CD4-positive, alpha-beta T cell treated with Interferon gamma for 1 hour (primary cell): ENCODE measurements at places on chromosomes 1 and 21.

GRCh38 chr1:35046730-35047129, 15.0 kb upstream of the ZMYM6 start:
- DNase-seq = no peak

DNA sequence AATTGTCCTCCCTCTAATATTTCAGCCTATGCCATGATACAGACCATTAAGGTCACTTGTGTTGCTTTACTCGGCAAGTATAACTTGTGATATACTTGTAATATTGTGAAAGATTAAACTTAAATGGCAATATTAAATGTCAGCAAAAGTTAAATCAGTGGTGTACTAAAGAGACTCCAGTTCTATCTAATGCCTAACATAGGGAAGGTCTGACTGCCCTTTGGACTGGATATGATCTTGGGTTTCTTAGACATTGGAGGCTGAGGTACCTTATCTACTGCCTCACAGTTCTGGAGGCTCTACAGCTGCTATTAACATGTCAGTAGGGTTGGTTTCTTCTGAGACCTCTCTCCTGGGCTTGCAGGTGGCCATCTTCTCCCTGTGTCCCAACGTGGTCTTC, 89.9 kb downstream of the MT1HL1 start:
- no peak for DNase-seq

DNA sequence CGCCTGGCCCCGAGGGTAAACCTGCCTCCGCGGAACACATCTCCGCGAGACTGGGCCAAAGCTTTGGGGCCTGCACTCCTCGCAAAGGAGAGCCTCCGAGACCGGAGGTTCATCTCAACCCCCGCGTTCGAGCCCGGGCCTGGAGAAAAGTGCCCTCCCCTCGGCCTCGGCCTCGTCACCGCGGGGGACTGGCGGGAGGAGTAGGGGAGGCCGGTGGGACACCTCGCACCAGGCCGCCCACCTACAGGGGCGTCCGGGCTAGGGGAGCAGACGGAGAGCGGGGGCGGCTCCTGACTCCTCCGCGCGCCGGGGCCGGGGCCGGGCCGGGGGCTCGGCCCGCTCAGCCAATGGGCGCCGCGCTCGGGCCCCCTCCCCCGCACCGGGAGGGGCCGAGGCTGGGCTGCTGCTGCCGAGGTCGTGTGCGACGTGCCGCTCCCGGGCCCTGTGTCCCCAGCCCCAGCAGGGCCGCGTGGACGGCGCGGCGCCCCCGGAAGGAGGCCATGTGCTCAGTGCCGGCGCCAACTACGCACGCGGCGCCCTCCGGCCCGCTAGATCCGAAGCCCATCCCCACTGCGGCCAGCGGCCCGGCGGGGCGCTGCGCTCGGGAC, 684 bp downstream of the SLC2A1 start:
- DNase-seq = peak; percentile 55

- peak; percentile 80 for DNase-seq
These were observed at the start of gene ADAM15 for GRCh38 chr1:155050560-155051341. ADAM15 (plus strand) TSS chr1:155051316; CDS start chr1:155051387, 71 bp downstream.

DNA sequence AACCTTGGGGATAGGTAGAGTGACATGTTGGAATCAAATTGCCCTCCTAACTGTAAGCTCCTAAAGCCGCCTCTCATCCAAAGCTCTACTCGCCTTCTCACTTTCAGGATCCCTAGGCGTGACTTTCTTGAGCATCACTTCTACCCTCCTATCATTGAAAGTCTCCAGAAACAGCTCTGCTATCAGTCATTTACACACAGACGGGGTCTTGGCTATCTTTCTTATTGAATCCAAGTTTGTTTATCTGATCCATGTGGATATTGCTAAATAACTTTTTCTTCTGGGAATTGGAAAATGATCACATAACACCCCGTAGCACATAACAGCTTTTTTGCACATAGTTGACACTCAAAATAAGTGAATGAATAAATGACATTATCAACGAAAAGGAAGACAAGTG, 216.4 kb upstream of the KIAA0040 start:
- DNase-seq = no peak

DNA sequence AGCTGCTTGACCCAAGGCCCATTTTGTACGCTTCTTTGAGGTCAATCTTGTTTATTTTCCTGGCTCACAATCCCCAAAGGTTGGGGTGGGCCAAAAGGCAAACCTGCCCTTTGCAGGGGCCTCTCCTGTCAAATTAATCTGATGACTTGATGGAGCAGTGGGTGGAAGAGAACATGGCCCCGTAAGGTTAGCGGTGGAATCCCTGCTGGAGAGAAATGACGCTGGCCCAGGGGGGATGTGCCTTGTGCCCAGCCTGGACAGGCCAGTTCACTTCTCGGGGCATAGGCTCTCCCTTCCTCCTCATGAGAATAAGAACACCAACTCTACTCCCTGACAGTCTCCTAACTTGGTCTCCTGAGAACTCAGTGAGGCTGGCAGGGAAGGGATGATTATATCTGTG, 40.5 kb downstream of the C1orf198 start:
- no peak for DNase-seq

DNA sequence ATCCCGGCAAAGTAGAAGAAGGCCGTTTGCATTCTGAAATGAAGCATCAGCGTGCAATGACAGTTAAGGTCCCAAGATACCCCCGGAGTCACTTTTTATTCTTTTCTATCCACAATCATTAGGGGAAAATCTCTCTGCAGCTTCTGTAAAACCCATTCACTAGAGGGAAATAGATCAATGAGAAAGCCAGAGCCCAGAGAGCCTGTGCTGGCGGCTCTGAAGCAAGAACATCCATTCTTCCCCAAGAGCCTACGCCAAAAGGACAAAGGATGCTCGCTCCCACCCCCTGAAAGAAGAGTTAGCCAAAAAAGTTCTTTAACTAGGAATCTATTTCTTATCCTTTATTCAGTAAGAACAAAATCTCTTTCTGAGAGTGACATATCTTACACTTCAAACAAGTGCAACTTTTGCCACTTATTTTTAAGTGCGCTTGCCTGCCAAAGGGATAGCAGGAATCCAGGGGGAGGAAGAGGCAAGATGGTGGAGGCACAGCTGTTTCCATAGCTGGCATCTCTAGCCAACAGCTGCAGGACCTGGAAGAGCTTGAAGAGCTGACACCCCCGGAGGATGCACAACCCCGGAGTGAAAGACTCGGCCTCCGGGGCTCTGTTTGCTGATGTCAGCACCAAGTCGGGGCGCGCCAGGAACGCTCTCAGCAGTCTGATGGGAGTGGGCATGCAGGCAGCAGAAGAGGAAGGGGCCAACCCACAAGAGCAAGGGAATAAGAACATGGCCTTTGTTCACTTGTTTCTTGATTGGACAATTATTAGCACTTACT, 68.7 kb downstream of the KCNN3 start:
- no peak for DNase-seq

DNA sequence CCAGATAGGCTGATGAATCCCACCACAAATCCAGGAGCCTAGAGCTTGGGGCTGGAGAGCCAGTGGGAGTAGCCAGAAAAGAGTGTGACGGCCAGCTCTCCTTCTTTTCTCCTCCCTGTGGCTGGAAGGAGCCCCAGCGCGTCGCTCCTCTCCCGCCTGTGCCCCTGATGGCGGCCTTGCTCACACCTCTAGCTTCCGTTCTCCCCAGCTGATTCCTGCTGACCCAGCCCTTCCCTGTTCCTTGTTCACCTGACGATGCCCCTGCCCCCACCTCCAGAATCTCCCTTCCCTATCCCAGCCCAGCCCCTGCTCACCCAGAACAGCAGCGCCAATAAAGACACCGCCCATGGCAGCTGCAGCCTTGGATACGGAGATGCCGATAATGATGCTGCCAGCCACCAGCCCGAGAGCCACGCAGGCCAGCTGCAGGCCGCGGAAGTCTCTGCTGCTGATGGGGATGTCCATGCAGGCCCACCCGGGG, 656 bp downstream of the KNCN start:
- no peak for DNase-seq

- DNase-seq = no peak
These were observed 39.4 kb downstream of the ZP4 start for GRCh38 chr1:237851210-237851845.

- DNase-seq = no peak
These were observed 2.8 kb upstream of the TARBP1 start for GRCh38 chr1:234481771-234482170.

DNA sequence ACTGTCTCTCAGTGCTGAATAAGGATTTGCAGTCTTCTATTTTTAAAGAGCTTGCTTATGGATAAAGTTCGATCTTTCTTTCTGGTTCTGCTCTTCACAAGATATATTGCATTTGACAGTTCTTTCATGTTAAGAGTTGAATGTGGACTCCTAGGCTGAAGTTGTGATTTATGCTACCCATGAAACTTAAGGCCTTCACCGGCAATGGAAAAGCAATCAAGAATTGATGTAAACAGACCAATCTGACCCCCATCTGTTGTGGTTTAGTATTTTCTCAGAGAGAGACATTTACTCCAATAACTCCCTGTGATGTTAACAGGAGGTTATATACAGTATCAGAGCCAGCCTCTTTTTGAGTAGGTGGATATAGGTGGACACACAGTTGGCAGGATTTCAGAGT, 165.8 kb downstream of the PAPPA2 start:
- no peak for DNase-seq

GRCh38 chr1:24761582-24761981, 16.3 kb downstream of the CLIC4 start:
- no peak for DNase-seq

DNA sequence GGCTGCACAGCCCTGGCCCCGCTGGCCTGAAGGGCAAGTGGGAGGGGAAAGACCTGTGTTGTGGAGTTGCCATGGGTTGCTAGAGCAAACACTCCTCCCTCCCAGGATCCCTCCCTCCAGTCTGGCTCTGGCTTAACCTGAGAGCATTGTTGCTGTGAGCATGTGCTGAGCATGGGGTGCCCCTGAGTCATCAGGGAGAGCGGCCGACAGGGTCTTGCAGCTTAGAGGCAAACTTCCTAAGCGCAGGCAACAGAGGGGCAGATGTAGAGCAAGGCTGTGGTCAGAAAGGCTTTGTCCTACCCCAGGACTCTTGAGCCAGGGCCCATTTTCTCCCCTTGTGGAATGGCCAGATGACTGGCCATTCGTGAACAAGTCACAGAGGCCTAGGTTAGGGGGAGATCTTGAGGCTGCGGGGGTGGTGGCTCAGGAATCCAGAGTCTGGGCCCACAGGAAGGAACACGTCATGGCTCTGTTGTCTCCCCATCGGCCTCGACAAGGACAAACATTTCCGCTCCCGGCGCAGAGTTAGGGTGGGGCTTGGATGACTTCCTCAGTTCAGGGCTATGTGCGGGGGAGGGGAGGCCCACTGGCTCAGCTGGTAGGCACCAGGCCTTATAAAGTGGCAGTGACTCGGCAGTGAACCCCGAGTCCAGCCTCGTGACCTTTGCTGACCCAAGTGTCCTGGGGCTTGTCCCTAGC, 362 bp upstream of the DYNLT4 start:
- DNase-seq = peak; percentile 96

GRCh38 chr1:245500546-245500945, 345.8 kb downstream of the KIF26B start:
- DNase-seq = no peak

DNA sequence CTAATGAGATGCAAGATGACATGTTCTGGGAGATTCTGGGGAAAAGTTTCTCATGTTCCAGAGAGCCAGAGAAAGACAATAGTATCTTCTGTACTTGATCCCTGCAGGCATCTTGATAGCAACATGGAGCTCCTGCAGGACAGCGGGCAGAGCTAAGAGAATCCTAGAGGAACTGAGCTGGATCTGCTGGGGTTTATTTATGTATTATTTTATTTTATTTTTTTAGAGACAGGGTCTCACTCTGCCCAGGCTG, 22.7 kb upstream of the SCAF4 start:
- no peak for DNase-seq

GRCh38 chr1:220594356-220594755, 66.4 kb downstream of the MARK1 start:
- DNase-seq = no peak

DNA sequence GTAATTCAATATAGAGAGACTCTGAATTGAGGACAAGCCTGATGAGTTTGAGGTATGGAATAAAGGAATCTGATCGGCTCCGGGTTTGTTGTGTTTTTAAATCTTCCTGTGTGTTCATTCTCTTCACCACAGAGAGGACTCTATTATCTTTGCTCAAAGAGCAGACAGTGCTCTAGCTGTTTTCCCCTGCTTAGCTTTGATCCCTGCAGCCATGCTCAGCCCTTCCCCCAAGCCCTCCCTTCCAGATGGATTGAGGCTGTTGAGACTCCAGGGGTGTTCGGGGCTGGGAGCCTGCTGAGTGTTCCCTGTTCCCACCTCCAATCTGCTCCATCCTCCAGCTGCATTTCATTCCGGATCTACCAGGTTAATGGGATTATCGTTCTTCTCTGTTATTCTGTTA, 74.2 kb upstream of the CXADR start:
- no peak for DNase-seq

GRCh38 chr1:36692465-36693160, 209.9 kb upstream of the CSF3R start:
- DNase-seq = no peak

DNA sequence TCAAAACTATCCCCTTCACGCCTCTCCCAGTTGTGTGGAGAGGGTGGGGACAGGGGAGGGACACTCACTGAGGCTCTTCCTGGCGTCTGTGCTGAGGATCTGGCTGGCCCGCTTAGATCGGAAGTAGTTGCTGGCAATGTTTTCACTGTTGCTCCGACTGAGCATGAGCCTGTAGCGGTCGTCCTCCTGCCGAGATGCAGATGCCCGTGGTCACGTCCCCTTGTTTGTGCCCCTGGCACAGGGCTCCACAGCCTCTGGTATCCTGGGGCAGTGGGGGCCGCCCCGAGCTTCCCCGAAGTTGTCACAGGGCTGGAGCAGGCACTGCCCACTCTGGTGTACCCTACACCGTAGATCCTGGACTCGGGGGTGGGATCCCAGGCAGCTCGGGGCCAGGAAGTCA, 5.0 kb upstream of the DDOST start:
- no peak for DNase-seq

DNA sequence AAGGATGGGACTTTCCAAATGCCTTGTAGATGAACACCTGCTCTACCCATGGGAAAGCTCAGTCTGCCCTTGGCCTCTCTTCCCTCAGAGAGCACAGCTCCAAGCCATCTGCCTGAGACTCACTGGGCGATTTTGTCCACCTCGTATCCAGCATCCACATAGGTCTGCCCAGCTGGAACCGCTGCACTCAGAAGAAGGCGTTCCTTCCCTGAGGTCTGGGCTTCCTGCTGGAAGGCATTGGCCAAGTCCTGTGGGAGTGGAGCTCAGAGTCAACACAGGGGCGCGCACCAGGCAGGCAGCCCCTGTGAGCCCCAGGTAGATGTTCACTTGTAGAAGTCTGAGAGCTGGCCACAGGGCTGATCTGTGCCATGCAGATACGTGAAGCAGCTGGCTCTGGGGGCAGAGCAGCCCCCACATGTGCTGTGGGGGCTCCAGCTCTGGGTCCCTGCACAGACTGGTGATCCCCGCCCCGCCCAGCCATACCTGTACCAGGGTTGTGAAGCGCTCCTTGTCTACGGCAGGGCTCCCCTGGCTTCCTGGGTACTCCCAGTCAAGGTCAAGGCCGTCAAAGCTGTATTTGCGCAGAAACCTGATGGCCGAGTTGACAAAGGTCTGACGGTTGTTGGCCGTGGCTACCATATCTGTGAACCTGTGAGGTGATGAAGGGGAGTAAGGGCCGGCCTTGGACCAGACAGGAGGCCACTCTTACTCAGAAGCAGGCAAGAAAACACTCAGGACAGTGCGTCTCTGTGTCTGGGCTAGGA, 6.3 kb downstream of the CHIT1 start:
- DNase-seq = no peak

- DNase-seq = peak; percentile 43
These were observed 16.9 kb downstream of the SLC2A1 start for GRCh38 chr1:42941640-42942330.
